ENCODE measurements at places on chromosomes 2 and 18.

- DNase-seq: peak; percentile 75
These were observed 46.4 kb downstream of the ASXL2 start for GRCh38 chr2:25831746-25832449.

GRCh38 chr2:25155401-25155800, 13.0 kb downstream of the POMC start:
- DNase-seq: no peak

DNA sequence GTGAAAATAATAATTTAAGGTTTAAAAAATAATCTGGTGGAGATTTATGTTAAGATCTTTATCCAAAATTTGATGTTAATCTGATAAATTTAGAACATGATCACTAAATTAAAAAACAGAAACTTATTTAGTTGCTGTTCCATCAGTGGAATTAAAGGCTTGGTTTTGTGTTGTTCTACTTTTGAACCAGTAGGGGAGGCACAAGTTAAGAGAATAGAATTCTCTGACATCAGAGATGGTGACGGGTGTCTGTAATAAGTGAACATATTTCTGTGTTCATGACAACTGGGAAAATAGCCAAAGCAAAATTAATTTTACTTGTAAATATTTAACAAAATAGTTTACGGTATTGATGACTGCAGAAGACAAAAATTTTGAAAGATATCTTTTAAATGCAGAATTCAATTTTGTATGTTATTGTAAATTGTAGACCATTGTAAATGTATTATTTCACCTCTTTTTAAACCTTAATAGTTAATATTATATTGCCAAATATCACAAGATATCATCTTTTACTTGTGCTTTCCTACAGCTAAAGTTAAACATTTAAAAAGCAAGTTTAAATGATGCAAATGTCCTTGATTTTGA, 106.0 kb downstream of the UBR3 start:
- DNase-seq: peak; percentile 22

GRCh38 chr2:56021579-56021978, 98.0 kb upstream of the EFEMP1 start:
- no peak for DNase-seq

DNA sequence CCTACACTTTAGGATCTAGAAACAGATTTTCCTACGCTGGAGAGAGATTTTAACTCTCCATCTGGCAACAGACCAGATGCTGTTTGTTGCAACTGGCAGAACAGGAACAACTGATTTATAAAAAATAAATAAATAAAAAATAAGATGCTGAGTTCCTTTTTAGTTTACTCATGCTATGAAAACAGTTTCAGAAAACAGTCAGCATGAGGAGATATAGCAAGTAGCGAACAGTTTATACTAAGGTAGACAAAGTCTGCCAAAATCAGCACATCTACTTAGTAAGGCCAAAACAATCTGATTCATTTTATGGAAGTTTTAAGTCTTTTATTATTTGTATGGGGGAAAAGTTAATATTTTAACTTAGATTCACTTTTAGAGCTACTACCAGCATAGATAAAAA, 974.0 kb upstream of the CNTNAP5 start:
- DNase-seq: no peak

Measured in activated CD4-positive, alpha-beta T cell treated with anti-CD3 and anti-CD28 coated beads, Interleukin-2, Interleukin-4, amounts not matched to agents 100 ng/mL and 50 ng/mL, durations not matched to agents 16 hours and 8 hours (primary cell).